ENCODE measurements at places on chromosomes 3 and 15.

GRCh38 chr15:92288755-92289154, 104.9 kb upstream of the ST8SIA2 start:
- peak; percentile 14 for DNase-seq

GRCh38 chr3:31875437-31875836, 105.6 kb downstream of the OSBPL10 start:
- no peak for DNase-seq

GRCh38 chr3:167651826-167652225, 1.9 kb downstream of the WDR49 start:
- no peak for DNase-seq

GRCh38 chr15:98000249-98001203, 40.0 kb downstream of the ARRDC4 start:
- DNase-seq, result no peak

DNA sequence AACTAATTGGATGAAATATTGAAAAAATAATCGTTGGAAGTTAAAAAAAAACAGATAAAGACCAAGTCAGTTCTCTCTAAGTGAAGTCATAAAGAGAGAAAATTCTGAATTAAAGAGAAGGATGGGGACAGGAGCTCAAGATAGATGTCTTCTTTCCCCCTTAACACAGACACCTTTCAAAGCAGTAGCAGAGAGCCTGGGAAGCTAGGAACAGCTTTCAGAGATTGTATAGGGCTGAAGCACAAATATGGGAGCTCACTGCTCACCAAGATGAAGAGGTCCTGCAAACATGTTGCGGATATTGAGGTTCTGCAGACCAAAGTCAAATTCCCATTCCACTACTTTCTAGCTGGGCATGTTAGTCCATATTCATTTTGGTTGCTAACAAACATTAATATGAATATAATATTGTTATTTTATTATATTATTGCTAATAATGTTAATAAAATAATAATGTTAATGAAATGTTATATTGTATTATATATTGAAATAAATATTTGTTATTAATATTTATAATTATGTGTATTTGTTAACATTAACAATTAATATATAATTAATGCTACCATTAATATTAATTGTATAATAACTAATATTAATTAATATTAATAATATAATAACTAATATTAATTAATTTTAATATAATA, 319.1 kb downstream of the OXSM start:
- DNase-seq, result no peak

- no peak for DNase-seq
Observed at GRCh38 chr3:31043184-31043819, 148.8 kb upstream of the GADL1 start.

GRCh38 chr3:191263850-191264249, 64.8 kb downstream of the OSTN start:
- no peak for DNase-seq

- DNase-seq, result peak; percentile 54
Observed at GRCh38 chr15:40053831-40054604, 15.0 kb upstream of the SRP14 start.

GRCh38 chr3:49807431-49808114, 4.5 kb downstream of the INKA1 start:
- peak; percentile 64 for DNase-seq

GRCh38 chr3:39385456-39386090, 2.4 kb downstream of the SLC25A38 start:
- no peak for DNase-seq

- no peak for DNase-seq
Observed at GRCh38 chr3:46123646-46124045, 84.5 kb downstream of the CCR1 start.

- DNase-seq, result no peak
Observed at GRCh38 chr3:185200639-185201038, 47.8 kb upstream of the C3orf70 start.

- DNase-seq, result no peak
Observed at GRCh38 chr3:86257955-86258641, 732.9 kb downstream of the VGLL3 start.

GRCh38 chr15:41806291-41807181, 21.4 kb upstream of the JMJD7 start:
- no peak for DNase-seq

- DNase-seq, result peak; percentile 52
Observed at GRCh38 chr3:34200576-34200975, 402.1 kb downstream of the PDCD6IP start.

DNA sequence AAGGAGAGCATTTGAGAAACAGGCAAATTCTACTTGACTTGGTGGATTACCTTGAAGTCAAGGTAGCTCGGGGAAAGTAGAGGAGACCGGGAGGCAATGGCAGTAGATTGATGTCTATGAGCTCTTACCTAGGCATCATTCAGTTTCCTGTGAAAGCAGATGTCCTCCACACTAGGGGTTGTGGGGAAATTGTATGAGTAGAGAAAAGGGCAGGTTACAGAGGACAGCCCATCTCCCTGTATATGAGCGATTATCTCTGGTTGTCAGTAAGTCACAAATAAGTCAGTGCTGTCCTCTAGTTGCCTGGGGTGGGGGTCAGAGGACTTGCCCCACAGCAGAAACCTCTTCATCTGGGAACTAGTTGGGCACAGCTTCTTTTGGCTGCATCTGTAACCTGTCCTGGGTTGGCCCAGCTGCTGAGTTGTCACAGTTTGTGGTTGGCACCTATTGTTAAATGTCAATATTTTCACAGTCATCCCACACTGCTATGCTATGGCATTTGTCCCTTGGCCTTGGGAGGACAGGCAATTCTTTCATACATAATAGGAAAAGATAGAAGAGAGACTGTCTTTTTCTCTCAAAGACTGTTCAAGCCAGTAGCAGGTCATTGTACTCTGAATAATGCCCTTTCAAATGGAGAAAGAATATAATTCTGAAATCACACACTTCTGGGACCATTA, 53.6 kb upstream of the LRRFIP2 start:
- DNase-seq, result no peak
